CD4-positive, alpha-beta T cell treated with Interleukin-15 for 4 hours (primary cell): ENCODE measurements at places on chromosomes 12 and 14.
A peak's percentile ranks its signal among the peaks of the same experiment; 100 is the strongest.

DNA sequence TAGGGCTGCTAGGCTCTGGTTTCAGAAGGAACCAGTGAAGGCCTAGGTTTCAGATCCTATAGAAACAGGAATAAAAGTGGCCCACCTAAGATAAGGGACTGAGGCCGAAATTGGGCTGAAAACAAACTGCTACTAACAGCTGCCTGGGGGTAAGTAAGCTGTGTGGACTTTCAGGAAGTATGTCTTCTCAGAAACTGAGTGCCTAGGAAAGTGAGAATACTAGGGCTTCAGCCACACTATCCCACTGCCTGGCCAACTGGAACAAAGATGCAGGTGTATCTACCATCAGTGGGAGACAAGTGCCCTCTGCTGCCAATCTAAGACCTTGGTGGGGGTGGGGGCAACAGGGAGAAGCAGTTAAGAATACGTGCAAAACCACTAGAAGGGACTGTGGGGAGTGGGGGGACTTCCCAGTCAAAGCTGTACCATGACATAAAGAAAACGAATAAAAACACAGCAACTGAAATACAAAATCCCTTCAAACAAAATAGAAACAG, 82.5 kb downstream of the MED13L start:
- peak; percentile 58 for DNase-seq

- DNase-seq, result no peak
Measured at GRCh38 chr12:40034156-40034555, 71.7 kb downstream of the SLC2A13 start.

- no peak for DNase-seq
Measured at GRCh38 chr12:4579305-4580102, 17.5 kb downstream of the DYRK4 start.

- DNase-seq, result no peak
Measured at GRCh38 chr14:91380610-91381371, 36.8 kb downstream of the CCDC88C start.

- DNase-seq, result no peak
Measured at GRCh38 chr12:99386907-99387306, 260.6 kb upstream of the GARIN6 start.
